NCI-H1436 (cell line): ENCODE measurements at places on chromosomes 16 and 17.

GRCh38 chr17:8558144-8558543 lies 72.4 kb downstream of the MYH10 start:
- no peak for DNase-seq

DNA sequence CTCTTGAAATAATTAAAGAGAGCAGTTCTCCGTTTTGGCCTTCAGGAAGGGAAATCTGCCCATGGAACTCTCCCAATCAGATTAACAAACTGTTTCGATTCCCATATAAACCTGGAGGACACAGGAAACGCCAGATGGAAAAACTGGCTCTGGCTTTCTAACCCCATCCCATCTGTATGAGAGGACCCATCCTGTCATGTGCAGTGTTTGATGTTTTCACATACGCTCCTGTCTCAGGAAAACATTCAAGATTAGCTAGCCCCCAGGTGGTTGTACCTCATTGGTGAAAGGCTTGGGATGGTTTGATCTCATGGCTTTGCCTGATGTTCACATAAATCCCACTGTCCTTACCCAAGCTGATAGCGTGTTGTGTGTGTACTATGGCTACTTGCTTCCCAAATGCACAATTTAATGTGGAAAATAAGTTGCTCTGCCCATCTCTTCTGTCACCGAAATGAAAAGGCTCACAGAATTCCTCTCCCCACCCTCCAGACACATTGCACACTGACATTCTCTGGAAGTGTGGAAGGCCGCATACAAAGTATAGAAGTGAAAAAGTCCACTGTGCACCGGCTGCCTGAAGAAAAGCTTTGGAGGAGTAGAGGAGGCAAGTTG lies 18.2 kb upstream of the ERN1 start:
- DNase-seq, result no peak

GRCh38 chr17:39555368-39555767 lies 52.4 kb downstream of the NEUROD2 start:
- no peak for DNase-seq

DNA sequence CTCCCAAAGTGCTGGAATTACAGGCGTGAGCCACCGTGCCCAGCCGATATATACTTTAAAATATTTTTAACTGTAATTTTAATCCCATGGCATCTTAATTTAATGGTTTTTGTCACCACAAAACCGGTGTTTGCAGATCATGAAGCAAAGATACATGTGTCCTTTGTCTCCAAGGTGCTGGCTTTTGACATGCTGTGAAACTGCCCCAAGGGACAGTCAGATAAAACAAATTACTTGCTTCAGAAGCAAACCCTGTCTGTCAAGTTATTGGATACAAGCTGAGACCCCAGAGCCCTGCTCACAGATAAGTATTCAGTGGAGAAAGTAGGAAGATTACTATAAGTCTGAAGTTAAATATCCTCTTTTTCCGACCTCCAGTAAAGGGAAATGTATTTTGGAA lies 39.8 kb downstream of the ARL4D start:
- DNase-seq, result peak; percentile 56

DNA sequence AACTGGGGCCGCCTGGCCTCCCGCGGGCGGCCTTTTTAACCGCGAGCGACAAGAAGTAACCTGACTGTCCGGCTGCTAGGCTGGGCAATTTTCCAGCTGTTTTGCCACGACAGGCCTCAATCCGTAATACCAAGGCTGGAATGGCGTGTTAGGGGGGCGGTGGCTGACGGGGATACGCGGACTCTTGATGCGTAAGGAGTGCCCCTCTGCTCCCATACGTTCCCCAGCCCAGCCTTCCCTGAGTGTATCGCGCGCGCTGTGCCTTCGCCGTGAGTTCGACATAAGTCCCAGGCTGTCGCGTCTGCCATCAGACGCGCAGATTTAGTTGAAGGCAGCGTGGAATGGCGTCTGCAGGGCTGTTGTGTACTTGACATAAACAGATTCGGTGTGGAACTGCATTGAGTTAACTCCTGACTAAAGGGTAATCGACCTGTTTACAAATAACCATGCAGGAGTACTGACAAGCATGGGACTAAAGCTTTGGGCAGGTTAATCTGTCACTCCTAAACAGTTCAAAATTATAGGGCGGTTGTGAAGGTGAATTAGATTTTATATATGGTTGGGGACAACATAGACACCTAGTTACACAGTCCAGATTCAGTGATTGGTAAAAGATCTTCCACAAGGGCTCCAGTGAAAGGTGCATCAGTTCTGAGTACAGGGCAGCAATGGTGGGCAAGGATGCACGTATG lies 16.6 kb upstream of the ERN1 start:
- DNase-seq, result no peak

DNA sequence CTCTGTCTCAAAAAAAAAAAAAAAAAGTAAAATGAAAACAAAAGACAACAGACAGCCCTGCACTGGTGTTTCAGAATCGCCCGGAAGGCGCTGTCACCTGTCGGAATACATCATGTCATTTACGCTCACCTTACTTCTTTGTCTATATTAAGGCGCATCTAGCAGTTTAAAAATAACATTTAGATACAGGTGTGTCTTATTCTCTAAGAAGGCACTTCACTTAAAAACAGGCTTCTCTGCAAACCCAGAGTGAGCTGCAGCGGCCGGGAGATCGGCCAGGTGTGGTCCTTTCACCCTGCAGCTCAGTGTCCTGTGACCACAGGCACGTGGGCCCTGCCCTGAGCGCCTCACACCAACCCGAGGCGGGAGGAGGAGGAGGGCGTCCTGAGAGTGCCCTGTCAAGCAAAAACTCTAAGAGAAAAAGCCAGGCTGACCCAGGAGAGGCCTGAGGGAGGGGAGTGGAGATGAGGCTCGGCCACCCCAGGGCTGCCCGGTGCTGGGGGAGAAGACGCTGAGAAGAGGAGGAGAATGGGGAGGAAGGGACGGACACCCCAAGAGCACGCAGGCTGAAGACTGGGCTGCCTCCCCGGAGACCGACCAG lies 3.3 kb upstream of the LMF1 start:
- no peak for DNase-seq

DNA sequence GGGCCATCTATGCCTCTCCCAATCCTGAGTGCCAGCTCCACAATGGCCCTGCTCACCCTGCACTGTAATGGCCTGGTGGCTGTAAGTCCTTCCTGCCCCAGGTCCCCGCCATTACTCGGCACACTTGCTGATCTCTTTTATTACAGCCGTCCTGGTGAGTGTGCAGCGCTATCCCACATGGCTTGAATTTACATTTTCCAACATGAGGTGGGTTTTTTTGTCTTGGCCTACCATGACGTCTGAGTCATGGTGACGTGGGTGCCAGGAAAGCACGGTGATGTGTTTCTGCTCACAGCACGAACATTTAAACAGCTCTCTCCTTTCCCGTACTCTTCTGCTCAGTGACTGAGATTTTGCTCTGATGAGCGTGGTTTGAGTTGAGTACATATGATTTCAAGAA lies 55.2 kb upstream of the FOXF1 start:
- DNase-seq, result no peak

DNA sequence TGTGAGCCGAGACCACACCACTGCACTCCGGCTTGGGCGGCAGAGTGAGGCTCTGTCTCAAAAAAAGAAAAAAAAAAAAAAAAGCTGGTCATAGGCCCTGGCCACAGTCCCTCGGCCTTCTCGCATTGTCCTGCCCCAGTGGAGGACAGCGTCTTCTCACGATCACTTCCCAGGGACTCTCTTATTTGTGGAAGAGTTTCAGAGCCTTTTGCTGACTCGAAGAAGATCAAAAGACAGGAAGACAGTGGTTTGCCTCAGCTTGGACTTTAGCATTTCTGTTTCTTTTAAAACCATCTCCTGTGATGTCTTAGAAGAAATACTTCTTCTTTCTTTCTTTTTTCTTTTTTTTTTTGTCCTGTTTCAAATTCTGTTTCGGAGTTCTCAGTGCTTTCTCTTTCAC lies 210.0 kb downstream of the FTO start:
- DNase-seq, result no peak

GRCh38 chr17:50265690-50266315 lies 8.5 kb upstream of the TMEM92 start:
- DNase-seq, result no peak

- DNase-seq, result no peak
These were observed 76.4 kb downstream of the CDH13 start for GRCh38 chr16:82703161-82703560.

GRCh38 chr16:82625066-82625968 lies 1.5 kb upstream of the CDH13 start:
- DNase-seq, result no peak

GRCh38 chr17:73400915-73401545 lies 89.2 kb upstream of the CDC42EP4 start:
- no peak for DNase-seq

GRCh38 chr17:77190576-77190975 lies 49.8 kb downstream of the SEC14L1 start:
- no peak for DNase-seq
